ENCODE measurements at places on chromosomes 12 and 14.

DNA sequence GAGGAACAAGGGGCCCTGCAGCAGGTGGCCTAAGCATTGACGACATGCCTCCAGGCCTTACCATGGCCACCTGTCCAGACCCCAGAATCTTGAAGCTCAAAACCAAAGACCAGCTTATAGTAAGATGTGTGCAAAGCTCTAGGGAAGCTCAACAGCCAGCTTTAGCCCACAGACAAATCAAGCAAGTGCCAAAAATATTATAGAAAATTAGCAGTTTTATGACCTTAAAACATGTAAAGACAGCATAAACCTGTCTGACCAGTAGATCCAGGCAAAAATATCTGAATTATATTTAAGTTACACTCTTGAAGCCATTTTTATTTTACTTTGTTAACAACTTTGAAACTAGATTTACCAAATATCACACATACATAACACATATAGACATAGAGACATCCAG lies 90.6 kb downstream of the TXNDC16 start:
- no peak for DNase-seq

- DNase-seq, result no peak
Measured at GRCh38 chr14:76537906-76538647, 162.1 kb downstream of the ESRRB start.

DNA sequence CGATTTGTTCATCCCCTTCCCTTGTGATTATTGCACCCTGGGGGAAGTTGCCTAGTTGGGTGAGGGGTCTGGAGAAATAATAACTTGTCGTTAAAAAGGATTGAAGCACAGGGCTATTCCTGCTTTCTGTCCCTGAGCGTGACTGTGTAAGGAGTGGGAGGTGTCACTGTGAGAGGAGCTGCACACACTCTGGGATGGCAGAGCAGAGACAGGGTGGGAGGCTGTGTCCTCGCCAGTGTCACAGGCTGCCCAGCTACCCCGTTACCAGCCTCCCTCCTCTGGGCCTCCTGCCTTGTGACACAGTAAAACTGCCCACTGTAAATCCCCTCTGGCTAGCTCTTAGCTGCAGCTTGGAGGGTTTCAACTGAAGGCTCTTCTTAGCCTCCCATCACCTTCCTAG lies 460.6 kb downstream of the AACS start:
- DNase-seq, result no peak

DNA sequence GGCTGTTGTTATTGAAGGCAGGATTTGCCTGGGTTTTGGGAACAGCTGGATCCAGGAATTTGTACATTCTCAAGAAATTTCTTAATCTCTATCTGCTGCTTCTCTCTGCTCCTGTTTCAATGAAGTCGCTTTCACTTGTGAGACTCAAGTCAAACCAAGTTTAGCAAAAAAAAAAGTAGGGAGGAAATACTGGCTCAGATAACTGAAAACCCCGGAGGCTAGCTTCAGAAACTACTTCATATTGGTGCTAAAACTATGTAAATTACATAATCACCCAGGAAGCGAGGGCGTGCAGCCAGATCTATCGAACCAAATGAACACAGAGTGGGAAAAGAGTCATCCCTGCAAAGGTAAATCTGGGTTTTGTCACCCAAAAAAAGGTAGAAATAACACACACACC lies 68.3 kb upstream of the FICD start:
- no peak for DNase-seq

DNA sequence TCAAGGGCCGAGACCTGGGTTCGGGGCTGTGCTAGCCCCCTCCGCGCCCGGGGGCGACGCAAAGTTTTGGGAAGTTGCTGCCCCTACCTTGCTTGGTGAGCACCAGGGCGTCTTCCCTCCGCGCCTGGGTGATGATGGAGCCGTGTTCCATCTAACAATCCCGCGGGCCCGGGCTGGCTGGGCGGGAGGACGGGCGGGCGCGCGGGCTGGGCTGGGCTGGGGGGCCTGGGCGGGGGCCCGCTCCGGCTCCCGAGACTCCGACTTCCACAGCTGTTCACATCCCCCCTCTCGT lies 298 bp downstream of the CTDSP2 start:
- DNase-seq, result no peak

DNA sequence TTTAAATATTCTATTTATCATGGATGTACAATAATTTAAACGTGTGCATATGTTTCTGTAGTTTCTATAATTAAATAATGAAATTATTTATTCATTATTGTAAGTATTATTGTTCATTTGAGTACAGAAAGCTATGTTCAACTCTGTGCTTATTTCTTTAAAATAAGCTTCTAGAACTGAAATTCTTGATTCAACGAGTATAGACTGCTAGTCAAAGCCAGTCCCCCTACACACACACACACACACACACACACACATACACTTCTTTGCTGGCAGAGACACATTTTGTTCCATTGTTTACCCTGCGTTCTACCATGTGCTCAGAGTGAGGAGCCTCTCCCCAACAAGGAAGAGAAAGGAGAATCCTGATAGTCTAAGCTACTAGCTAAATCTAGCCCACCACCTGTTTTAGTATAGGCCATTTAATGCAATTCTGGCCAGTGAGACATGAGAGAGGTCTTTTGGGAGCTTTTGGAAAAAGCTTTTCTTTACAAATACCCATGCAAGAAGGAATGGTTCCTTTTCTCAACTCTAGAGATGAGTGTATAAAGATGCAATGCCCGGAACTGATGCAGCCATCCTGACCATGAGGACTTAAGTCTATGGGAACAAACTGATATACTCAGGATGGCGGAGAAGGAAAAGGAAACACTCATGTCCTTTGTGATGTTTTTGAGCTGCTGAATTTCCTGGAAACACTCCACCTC lies 161.4 kb downstream of the NDUFA12 start:
- no peak for DNase-seq

DNA sequence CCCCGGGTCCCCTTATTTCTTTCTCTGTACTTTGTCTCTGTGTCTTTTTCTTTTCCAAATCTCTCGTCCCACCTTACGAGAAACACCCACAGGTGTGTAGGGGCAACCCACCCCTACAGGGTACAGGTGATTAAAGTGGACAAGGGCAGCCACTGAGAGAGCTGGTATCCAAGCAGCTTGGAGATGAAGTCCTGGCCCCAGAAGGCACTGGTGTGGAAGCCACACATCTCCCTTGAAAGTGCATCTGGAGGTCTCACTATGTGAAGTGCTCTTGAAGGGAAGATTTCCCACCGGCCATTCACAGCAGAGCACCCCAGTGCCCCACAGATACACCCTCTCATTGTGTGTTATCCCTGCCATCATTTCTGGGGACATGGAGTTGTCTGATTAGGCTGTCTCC lies 6.3 kb upstream of the BICD1 start:
- no peak for DNase-seq

DNA sequence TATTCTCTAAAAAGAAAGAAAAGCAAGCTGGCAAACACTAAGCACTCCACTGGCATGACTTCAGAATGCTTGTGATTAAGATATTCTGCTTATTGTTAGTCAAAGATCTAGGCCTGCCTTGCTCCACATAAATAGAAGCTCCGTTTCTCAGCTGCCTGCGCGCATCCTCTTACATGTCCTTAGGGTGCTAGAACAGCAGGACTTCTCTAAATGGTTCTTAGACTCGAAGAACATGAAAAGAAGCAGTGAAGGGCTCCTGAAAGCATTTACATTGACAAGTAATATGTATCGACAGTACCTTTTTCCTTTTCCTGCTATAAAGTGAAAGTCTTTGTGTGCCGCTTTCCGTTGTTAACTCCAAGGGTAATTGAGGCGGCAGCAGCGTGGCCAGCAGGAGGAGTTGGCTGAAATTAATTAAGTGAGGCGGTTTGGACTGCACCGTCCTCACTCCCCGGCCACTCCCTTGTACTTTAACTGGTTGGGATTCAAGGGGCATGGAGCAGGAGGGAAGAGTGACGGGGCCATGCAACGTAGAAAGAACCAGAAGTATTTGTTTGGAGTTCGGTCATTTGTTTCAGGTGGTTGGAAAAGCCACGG lies 34.2 kb upstream of the OTX2 start:
- no peak for DNase-seq

GRCh38 chr14:90677484-90678050 lies 138.7 kb downstream of the TTC7B start:
- DNase-seq, result peak; percentile 17

DNA sequence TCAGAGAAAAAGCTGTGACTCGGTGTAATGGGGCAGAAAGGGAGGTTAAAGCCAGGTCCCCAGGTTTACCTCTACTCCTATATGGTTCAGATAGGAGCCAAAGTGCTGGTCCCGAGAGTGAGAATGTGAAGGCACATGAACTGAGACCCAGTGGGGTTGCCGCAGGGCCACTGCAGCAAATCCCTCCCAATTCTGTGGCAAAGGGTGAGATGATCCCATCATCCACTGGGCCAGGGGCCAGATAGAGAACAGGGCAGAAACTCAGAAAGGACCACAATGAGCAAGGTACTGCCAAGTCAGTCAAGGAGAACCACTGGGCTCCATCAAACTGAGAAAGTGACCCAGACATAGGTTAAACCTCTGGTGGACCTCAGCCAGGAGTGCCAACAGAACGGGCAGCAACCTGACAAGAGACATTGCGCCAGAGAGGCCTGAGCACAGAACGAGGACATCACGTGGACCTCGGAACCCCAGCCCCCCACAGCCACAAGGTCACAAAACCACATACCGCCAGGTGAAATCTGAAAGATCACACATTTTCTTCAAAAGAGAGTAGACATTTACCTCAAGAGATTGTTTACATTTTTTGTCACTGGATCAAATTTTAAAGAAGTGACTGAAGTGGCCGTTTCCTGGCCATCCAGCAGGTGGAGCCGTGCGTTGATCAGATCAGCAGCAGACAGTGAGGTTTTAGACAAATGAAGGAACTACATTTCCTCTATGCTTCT lies 20.5 kb upstream of the ITPR2 start:
- DNase-seq, result peak; percentile 57

DNA sequence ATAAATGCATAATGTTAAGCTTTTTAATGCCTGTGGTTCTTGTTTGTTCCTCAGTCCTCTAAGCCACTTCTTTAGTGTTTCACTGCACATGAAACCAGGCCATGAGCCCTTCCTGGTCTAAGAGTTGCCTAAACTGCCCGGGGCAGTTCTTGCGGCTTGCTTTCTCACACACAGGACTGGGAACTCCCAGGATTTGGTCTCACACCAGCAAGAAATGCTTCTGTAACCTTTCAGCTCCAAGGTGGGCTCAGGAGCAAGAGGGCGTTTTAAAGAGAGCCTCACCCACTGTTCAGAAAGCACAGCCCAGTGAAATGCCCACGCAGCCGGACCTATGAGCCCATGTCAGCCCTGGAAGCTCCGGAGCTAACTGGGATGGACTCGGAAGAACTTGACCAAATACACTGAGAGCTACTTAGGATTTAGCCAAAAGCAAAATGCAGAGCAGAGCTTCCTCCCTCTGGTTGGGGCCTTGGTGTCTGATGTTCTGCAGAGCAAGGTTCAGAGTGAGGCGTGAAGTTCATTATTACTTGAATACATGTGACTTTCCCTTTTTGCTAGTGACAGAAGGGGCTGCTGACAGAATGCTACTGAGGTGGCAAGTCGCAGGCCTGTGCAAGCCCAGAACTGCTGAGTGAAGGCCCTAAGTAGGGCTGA lies 23.4 kb downstream of the SLC25A29 start:
- no peak for DNase-seq

- DNase-seq, result no peak
Measured at GRCh38 chr12:14059548-14059947, 78.1 kb upstream of the GRIN2B start.

DNA sequence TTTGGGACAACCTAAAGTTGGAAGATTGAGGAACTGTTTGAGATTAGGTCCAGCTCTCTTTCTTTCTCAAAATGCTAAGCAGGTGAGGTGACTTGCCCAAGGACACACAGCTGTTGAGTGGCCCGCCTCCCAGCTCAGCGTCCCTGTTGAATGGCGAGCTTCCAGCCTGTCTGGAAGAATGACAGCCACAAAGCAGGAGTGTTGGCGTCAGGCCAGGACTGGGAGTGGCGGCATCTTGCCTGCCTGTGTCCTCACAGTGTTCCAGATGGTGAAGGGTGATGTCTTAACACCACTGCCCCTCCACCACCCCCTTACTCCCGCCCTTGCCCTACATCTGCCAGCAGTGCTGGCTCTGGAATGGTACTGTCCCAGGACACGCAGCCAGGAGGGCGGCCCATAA lies 4.4 kb upstream of the CEBPE start:
- DNase-seq, result no peak

- DNase-seq, result no peak
Measured at GRCh38 chr14:88129306-88130056, 124.5 kb downstream of the GPR65 start.

DNA sequence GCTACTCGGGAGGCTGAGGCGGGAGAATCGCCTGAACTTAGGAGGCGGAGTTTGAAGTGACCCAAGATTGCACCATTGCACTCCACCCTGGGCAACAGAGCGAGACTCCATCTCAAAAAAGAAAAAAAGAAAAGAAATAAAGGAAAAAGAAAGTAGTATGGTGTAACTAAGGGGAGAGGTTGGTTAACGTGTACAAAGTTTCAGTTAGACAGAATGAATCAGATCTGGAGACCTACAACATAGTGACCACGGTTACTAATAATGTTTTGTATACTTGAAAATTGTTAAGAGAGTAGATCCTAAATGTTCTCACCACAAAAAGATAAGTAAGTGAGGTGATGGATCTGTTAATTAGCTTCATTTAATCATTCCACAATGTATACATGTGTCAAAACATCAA lies 1208.8 kb downstream of the VRK1 start:
- DNase-seq, result no peak

DNA sequence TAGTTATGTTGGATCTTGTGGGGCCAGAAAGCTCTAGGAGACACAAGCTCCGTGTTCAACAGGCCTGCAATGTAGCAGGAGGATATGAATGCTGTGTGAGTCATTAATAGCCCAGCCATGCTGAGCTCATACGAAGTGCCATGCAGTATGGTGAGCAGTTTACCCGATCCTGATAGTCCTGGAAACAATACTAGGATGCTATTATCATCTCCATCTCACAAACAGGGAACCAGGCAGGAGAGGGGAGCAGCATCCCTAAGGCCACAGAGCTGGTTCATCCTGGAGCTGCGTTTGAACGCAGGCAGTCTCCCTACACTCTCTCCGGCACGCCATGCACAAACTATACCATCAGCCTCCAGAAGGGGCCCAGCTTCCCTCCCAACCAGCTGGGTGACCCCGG lies 20.5 kb downstream of the TTC7B start:
- no peak for DNase-seq

DNA sequence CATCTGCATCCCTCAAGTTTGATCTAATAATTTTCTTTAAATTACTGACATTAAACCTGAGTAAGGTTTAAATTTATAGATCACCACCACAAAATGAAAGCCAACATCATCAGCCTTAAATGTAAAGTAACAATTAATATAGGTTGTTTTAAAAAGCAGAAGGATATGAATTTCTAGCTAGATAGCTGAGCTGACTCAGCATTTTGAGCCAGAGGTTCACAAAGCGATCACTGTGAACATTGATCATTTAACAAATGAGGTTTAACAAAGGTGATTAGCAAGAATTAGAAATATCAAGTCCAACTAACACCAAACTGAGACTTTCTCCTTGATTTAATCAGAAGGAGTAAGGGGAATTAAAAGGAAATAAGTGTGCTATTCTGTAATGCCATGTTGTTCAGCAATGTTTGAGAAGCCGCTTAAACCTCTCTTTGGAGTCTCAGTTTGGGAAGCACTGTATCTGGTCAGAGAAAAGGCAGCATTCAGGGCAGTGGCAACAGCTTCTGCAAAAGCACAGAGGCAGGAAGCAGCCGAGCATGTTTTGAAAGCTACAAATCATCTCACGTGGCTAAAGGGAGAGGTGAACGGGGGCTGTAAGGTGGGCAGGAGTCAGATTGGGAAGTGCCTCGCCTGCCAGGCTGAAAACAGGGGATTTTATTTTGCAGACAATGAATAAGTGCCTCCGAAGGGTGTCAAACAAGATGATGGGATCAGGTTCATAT lies 19.6 kb downstream of the RIMBP2 start:
- DNase-seq, result no peak
